ENCODE measurements at places on chromosomes 12 and 14. TPM values are rescaled to one million over a fixed set of nuclear protein-coding genes. Genes with fewer than 3 reads are reported as not detected.

The GALNT9 gene
- total RNA-seq = 1.6 TPM

The NRIP2 gene
- total RNA-seq = 1.2 TPM

The GMPR2 gene
- 66.6 TPM for total RNA-seq

DNA sequence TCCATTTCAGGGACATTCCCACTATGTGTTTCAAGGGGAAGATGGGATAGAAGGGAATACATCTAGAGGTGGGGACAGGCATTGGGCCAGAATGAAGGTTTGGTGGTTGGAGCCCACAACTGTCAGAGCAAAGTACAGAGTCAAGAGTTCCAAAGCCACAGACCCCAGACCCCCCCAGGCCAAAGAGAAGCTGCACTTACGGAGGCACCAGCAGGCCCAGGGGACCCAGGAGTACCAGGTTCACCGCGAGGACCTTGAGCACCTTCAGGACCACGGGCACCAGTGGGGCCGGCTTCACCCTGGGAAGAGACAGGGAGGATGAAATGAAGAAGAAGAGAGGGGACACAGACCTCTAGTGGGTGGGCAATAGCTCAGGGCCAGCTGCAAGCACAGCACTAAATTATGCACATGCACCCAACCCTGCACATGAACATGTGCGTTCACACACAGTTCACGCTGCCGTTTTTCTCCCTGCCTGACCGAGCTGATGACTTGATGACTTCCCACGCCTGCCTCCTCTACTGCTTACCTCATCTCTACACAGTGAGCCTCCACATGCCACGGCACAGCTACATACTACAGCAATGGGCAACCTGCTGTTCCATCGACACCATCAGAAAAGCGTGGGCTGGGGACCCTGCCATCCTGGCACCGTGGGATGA lies 16.7 kb downstream of the COL2A1 start:
- H3K4me1 ChIP-seq = peaks cover 21% of the 10 kb centered on the region
- no peaks in the 10 kb centered on the region for H3K27me3 ChIP-seq
- H3K36me3 ChIP-seq = no peaks in the 10 kb centered on the region
- DNase-seq = no peak

DNA sequence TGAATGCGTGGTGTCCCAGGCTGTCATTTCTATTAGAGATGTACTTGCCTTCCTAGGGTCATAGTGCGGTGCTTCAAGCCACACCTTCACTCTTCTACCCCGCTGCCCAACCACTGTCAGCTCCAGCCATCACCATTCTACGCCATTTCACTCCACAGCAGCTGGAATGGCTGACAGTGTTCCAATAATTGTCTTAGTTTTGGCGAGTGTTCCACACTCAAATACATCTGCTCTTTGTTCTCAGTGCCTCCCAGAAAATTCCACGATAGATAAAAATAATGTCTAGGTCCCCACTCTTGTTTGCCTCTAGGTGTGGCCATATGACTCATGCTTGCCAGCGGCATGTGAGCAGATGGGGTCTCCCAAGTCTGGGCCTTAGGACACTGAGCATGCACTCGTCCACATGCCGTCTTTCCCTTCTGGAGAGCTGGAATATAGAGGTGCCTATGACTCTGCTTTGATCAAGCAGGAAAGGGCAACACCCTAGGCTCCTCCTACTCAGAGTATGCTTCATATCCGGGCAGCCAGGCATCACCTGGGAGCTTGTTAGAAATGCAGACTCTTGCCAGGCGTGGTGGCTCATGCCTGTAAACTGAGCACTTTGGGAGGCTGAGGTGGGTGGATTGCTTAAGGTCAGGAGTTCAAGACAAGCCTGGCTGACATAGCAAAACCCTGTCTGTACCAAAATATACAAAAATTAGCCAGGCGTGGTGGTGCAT lies 163.0 kb downstream of the BRMS1L start:
- H3K4me3 ChIP-seq = no peak overlapping the region
- no peaks in the 10 kb centered on the region for H3K36me3 ChIP-seq
